ENCODE measurements at places on chromosomes 3 and 15.

DNA sequence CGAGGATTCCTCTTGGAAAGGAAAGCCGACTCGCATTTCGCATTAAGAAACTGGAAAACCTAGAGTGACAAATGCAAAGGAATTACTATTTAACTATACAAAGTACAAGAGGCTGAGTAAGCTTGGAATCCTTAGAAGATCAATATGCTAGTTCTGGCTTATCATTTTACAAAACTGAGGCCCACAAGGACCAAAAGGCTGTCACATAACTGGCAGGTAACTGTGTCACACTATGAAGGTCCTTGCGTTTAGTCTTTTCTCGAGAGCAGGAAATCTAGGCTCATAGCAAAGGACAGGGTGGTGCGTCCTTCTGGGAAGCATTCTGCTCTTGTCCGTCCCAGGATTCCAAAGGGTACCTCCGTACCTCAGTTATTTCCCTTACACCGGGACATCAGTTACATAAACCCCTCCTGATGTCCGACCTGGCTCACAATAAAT, 629 bp downstream of the RPL24 start:
- DNase-seq: no peak

DNA sequence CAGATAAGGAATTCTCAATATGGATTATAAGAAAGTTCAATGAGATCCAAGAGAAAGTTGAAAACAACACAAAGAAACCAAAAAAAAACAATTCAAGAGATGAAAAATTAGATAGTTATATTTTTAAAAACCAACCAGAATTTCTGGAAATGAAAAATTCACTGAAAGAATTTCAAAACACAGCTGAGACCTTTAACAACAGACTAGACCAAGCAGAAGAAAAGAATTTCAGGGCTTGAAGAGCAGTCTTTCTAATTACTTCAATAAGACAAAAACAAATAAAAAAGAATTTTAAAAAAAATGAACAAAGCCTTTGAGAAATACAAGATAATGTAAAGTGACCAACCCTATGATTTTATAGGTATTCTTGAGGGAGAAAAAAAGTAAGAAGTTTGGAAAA, 155.4 kb downstream of the ZMAT3 start:
- no peak for DNase-seq

- DNase-seq: no peak
Measured at GRCh38 chr15:86615816-86616215, 536.1 kb downstream of the AGBL1 start.

- DNase-seq: no peak
Measured at GRCh38 chr3:146128179-146128578, 32.8 kb downstream of the PLOD2 start.

- DNase-seq: no peak
Measured at GRCh38 chr15:58440158-58440910, 8.5 kb downstream of the LIPC start.

GRCh38 chr3:178420033-178420432, 116.2 kb upstream of the KCNMB2 start:
- no peak for DNase-seq

All from NCI-H524 treated with DMSO at 0.1 percent for 48 hours (cell line).